ENCODE measurements at places on chromosomes 4 and X.

GRCh38 chr4:134326866-134327265 is 125.3 kb upstream of the PABPC4L start:
- DNase-seq = no peak

GRCh38 chr4:38514465-38515146 is 149.4 kb upstream of the KLF3 start:
- DNase-seq = no peak

DNA sequence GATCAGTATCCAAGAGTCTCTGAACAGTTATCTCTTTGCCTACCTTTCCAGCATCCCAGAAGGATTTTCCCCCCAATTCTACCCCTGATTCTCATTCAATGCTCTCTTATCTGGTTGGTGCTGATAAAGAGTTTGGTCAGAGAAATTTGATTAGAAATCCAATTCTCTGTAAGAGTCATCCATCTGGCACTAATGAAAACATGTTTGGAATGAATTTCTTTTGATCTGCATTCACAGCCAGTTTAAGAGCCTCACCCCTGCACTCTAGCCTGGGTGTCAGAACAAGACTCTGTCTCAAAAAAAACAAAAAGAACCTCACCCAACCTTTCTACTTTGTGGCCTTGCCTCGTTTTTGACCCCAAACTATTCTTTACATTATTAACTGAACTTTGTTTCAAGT is 122.1 kb downstream of the MANBA start:
- no peak for DNase-seq

GRCh38 chrX:115892056-115892708 is 278.4 kb upstream of the AGTR2 start:
- DNase-seq = no peak

DNA sequence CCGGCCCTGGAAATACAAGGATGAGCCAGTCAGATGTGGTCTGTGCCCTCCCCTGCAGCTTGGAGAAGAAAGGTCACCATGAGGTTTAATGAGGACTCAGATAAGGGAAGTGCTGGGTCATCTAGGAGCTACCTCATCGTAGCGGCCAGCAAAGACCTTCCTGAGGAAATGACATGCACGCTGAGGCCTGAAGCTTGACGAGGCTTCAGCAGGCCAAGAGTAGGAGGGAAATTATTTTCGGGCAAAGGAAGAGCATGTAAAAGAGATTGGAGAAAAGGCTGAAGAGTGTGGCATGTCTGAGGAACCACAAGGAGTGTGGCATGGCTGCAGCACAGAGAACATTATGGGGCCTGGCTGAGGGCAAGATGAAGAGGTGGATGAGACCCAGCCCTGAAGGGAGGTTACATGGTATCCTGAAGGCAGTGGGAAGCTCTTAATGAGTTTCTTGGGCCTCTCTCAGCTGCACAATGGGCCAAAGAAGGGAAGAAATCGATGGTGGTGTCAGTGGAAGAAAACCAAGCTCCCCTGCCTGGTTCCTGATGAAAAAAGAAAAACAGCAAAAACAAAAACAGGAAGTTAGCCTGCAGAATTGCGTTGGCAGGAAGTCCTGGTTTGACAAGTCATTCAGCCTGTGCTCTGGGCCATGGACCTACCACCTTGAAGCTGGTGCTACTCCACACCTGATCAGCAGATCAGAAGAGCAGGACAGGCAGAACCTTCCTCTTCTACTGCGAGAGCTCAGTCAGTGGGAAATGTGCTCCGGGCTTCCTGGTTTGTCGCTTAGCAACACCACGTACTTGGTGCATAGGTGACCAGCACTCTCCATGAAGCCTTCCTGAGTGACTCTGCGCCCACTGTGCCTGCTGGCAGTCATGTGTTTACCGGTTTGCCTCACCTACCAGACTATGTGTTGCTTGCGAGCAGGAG is 134.5 kb upstream of the KLF3 start:
- no peak for DNase-seq

DNA sequence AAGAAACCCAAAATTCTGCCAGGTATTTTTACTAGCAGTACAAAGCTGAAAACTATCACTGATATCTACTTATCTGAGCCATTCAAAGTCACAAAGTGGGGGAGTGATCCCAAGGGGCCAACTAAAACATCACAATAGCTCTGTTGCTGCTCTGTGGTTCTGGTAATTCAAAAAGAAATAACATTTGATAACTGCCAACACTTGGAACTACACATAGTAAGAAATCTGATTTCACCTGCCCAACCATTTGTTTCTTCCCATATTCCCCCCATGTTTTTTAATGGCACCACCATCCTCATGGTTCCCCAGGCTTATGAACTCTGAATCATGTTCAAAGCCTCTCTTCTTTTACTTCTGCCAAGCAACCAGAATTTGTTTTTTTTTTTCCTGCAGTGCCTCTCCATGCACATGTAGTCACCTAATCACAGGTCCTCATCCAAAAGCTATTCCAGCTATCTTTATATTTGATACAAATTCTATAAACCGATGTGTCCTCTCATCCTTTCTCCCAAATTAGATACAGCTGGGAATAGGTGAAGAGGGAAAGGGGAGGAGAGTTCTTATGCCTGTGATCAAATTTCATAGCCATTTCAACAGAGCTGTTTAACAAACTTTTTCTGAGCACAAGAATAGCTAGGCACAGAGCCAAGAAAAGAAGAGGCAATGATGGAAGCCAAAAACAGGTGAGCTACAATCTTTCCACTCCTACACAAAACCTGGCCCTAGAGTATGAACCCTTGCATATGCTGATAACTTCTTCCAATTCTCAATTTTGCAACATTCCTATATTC is 7.7 kb downstream of the AMMECR1 start:
- no peak for DNase-seq

DNA sequence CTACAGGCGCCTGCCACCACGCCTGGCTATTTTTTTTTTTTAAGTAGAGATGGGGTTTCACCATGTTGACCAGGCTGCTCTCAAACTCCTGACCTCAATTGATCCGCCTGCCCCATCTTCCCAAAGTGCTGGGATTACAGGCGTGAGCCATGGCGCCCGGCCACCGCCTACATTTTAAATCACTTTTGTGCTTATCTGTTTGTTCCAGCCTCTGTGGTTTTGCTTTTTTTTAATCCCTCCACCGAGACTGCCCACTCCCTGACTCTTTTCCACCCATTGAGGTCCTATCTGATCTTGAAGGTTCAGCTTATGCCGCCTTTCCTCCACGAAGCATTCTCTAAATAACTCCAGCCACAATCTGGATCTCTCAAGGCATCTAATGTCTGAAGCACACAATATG is 73.5 kb downstream of the CHRDL1 start:
- DNase-seq = no peak

GRCh38 chrX:150525061-150525919 is 43.1 kb upstream of the MTM1 start:
- DNase-seq = no peak

- no peak for DNase-seq
Measured at GRCh38 chr4:5930456-5930855, 37.6 kb upstream of the CRMP1 start.

GRCh38 chr4:132998585-132999230 is 150.4 kb upstream of the PCDH10 start:
- DNase-seq = no peak

DNA sequence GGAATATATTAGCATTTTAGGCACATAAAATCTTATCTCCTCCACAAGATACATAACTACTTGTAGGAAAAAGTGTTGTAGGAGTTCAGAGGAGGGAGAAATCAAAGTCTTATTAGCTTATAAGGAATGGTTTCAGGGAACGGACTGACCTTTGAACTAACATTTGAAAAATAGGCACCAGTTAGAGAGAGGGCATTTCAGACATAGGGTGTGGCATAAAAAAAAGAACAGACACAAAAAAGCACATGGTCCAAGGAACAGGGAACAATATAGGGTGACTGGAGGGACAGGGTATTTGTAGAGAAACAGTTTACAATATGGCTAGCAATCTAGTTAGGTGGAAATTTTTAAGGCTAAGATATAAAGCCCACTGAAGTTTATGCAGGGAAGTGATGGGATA is 6.4 kb downstream of the ABCB7 start:
- no peak for DNase-seq

DNA sequence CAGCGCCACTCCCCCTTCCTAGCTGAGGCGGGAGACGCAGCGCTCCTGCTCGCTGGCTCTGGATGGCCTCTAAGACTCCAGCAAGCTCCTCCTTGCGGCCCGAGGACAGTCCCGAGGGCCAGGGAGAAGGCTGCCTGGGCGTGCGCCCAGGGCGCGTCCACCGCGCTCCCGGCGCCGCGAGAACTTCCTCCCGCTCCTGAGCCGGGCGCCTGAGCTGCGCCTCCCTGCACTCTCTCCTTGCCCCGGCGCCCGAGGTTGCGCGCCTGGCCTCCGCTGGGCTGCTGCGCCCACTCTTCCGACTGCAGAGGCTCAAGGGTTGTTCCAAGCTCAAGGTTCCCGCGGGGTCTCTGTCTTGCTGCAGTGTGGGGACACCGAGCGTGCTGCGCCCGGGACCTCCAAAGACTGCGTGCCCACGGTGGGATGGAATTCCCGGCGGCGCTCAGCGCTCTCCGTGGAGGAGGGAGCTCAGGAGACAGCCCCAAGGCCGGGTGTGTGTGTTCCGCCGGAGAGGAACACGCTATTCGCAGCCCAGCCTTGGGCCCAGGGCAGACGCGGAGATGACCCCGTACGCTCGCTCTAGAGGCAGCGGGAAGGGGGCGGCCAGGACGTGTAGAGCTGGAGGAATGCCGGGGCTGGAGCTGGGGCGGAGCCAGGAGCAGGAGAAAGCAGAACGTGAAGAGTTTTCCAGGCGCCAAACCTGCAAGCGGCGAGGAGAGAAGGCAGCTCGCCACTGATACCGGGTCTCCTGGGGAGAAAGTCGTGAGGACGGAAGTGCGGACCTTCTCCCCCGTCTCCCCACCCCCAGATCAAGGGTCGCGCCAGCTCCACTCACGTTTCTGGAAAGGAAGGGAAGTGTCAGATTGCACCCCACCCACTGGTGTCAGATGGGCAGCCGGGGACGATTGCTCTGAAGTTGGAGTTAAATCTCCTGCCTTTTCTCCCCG is at the start of gene ARHGAP6:
Gene ARHGAP6, minus strand, starts transcription at position 753 of the 944 bp plus-strand sequence. CDS start 1,092 bp downstream, outside the sequence.
- DNase-seq = peak; percentile 13

DNA sequence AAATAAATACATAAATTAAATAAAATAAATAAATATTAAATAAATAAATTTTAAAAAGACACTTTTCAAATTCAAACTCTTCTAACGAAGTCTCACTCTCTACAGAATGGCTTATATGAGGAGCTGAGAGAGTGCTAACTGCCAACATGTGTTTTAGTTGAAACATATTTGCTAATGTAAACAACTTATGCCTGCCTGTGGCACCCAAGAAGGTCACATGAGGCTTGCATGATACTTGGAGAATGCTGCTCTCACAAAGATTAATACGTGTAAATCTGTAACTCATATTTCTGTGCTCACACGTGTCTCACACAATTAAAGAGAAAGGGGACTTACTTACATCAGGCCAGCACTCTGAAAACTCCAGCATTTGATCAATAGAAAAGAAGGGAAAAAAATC is 43.2 kb upstream of the PITX2 start:
- peak; percentile 51 for DNase-seq

DNA sequence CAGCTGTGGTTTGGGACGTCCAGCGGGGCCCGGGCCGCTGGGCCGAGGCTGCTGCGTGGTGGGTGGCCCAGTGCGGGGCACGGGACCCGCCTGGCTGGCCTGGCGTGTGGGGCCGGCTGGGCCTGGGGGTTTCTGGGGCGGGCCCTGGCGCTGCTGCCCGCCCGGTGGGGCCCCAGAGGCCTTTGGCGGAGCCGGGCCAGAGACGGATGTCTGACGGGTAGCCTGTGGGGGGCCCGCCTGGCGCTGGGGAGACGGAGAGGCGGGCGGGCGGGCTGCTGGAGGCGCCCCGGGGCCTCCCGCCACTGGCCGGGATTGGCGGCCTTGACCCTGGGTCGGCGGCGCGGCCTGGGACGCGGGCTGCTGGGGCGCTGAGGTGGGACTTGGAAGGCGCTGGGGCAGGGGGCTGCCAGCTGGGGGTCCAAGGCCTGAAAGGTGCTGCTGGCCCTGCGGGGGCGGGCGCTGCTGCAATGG is 8.1 kb upstream of the TIMP1 start:
- DNase-seq = no peak

- DNase-seq = no peak
Measured at GRCh38 chrX:22351966-22352365, 79.3 kb downstream of the CBLL2 start.

GRCh38 chr4:89438102-89438831 is 130.7 kb upstream of the GPRIN3 start:
- DNase-seq = peak; percentile 6

DNA sequence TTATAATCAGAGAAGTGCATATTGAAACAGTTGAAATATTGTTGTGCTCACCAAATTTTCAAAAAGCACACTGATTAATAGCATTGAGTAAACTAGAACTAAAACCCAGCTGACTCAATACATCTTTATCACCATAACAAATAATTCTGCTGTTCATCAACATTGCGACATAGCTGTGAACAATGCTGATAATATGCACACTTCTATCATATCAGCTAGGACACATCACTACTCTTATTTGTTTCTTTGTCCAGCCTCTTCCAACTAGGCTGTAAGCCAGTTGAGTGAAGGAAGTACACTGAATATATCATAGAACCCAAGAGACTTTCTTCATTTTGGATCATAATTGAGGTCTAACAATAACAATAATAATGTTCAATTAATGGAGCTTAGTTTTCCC is 349.7 kb downstream of the IQCM start:
- peak; percentile 0 for DNase-seq

DNA sequence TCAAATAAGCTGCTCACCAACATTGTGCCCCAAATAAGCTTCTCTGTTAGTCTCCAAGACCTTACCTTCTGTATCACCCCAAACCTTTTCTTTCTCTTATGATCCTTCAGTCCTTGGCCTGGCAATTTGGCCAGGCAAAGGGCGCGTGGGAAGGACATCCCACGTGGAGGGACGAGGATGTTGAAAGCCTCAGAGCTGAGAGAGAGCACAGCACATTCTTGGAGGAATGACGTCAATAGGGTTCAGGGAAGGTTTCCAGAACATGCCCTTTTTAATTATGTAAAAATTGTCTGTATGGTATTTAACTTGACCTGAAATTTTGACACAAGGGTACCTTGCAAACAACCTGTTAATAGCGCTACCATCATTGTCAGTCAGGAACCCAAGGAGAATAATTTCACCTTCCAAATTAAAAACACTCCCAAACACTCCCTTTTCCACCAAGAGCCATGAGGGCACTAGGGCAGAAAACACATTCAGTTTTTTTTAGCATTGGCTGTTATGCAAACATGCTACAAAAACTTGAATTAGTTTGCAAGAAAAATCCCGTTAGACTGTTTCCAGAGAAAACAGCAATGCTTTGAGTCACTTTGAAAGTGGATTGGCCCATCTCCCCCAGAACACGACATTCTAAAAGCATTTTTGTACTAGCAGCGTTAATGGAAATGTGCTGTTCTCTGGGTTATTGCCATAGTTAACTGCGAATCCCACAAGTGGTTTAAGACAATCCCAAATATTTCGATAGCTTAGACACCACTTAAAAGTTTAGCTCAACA is 183.2 kb upstream of the PUDP start:
- DNase-seq = peak; percentile 92

- no peak for DNase-seq
Measured at GRCh38 chr4:131207589-131207988, 1941.5 kb upstream of the PCDH10 start.

- peak; percentile 60 for DNase-seq
Measured at GRCh38 chrX:40933706-40934425, 151.4 kb upstream of the USP9X start.

- DNase-seq = no peak
Measured at GRCh38 chr4:118821590-118822293, 14.2 kb downstream of the SEC24D start.
